Natural killer cell (primary cell): ENCODE measurements at places on chromosomes 2 and 18. TPM values are rescaled to one million over a fixed set of nuclear protein-coding genes. Genes with fewer than 3 reads are reported as not detected.

GRCh38 chr2:59630789-59631188 is 922.7 kb downstream of the BCL11A start:
- no peaks in the 10 kb centered on the region for H3K4me1 ChIP-seq
- DNase-seq, result no peak
- no peak overlapping the region for H3K27ac ChIP-seq
- H3K4me3 ChIP-seq, result no peak overlapping the region

DNA sequence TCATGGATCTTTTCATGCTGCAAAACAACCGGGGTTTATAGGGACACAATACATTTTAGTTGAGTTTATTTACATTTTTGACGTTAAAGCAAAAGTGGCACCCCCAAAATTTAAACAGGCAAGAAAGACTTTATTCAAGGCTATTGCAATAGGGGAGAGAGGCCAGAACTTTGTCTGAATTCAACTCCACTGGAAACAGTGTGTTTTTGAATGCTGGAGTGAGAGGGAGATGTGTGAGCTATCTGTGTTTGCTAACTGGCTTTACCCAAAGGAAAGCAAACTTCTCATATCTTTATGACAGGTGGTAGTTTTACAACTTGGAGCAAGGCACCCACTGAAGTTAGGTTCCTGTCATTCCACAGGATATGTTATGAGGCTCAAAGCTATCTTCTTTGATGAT is 207.4 kb downstream of the AGPS start:
- H3K4me1 ChIP-seq, result no peaks in the 10 kb centered on the region
- no peaks in the 10 kb centered on the region for H3K36me3 ChIP-seq
- H3K4me3 ChIP-seq, result no peak overlapping the region

DNA sequence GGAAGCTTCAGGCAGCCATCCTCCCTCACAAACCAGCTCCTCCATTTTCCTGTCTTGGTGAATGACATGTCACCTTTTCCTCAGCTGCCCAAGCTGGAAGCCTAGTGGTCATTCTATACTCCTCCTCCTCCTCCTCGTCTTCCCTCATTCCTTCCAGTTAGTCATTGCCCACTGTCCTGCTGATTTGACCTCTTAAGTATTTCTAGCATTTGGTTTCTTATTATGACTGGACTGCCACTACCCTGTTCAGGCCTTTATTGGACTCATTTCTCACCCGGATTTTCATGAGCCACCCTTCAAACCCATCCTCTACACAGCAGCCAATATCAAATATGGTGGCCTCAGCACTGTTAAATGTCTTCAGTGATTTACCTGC is 21.9 kb upstream of the MGAT5 start:
- H3K36me3 ChIP-seq, result no peaks in the 10 kb centered on the region
- peaks cover 35% of the 10 kb centered on the region for H3K4me1 ChIP-seq
- H3K27ac ChIP-seq, result peak overlapping the region; percentile 72
- no peak overlapping the region for H3K4me3 ChIP-seq

GRCh38 chr2:54456612-54457322 is 640 bp downstream of the SPTBN1 start:
- H3K27ac ChIP-seq, result no peak overlapping the region
- DNase-seq, result peak; percentile 14
- peaks cover 18% of the 10 kb centered on the region for H3K4me1 ChIP-seq
- peaks cover 33% of the 10 kb centered on the region for H3K27me3 ChIP-seq
- H3K4me3 ChIP-seq, result peak overlapping the region; percentile 18
- no peaks in the 10 kb centered on the region for H3K36me3 ChIP-seq

Gene LAMA3
- not detected for total RNA-seq

- no peaks in the 10 kb centered on the region for H3K36me3 ChIP-seq
- H3K4me1 ChIP-seq, result no peaks in the 10 kb centered on the region
- H3K27ac ChIP-seq, result no peak overlapping the region
- no peaks in the 10 kb centered on the region for H3K27me3 ChIP-seq
- no peak overlapping the region for H3K4me3 ChIP-seq
These were observed 217.6 kb upstream of the FN1 start for GRCh38 chr2:215653344-215654030.

Gene LDLRAD4
- 24.0 TPM for total RNA-seq

DNA sequence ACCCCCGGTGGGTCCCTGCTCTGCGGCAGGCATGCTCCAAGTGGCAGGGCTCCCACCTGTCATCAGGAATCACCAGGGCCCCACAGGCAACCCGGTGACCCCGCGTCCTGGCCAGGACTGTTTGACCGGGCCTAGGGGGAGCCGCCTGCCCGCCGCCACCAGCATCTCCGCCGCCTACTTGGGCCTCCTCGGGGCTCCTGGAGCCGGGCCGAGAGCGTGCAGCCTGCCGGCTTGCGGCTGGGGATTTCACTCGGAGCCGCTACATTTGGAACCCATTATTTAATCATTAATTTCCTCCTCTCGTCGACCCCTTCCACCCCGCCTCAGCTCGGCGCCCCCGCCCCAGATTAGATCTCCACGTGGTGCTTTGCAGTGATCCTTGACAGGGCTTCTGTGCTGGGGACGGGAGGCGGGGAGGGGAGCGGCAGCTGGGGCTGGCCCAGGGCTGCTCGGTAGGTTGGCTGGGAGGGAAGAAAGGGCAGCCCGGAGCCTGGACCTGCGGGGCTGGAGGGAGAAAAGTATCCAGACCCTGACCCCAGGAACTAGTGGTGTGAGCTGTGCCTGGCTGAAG is 295.4 kb downstream of the CYP26B1 start:
- no peaks in the 10 kb centered on the region for H3K36me3 ChIP-seq
- H3K27ac ChIP-seq, result no peak overlapping the region
- H3K27me3 ChIP-seq, result peaks cover 3% of the 10 kb centered on the region
- H3K4me1 ChIP-seq, result no peaks in the 10 kb centered on the region
- no peak for DNase-seq
- H3K4me3 ChIP-seq, result no peak overlapping the region

- no peak for DNase-seq
- no peaks in the 10 kb centered on the region for H3K36me3 ChIP-seq
- no peaks in the 10 kb centered on the region for H3K27me3 ChIP-seq
- H3K4me3 ChIP-seq, result no peak overlapping the region
- no peak overlapping the region for H3K27ac ChIP-seq
- no peaks in the 10 kb centered on the region for H3K4me1 ChIP-seq
These were observed 168.3 kb downstream of the NRP2 start for GRCh38 chr2:205850611-205851010.

GRCh38 chr2:205731583-205731981 is 49.3 kb downstream of the NRP2 start:
- no peaks in the 10 kb centered on the region for H3K36me3 ChIP-seq
- no peak overlapping the region for H3K4me3 ChIP-seq
- H3K27me3 ChIP-seq, result no peaks in the 10 kb centered on the region
- H3K27ac ChIP-seq, result no peak overlapping the region
- H3K4me1 ChIP-seq, result no peaks in the 10 kb centered on the region

Gene TCF4
- total RNA-seq, result 16.5 TPM

DNA sequence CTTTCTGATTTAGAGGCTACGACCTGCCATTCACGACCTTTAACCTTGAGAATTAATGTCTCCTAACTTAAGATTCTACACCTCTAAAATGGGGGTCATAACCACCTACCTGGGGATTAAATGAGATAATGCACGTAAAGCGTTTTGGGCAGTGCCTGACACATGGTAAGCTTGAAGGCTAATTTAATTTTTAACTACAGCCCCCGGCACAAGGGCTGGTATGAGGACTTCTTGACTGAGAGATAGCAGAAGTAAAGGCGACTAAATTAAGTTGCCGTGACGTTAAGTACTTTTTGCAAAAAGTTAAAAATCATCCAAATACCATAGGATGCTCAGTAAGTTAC is 549 bp downstream of the MRPL35 start:
- no peaks in the 10 kb centered on the region for H3K36me3 ChIP-seq
- peak overlapping the region; percentile 68 for H3K27ac ChIP-seq
- H3K4me3 ChIP-seq, result peak overlapping the region; percentile 81
- peaks cover 17% of the 10 kb centered on the region for H3K4me1 ChIP-seq

Gene VWC2L
- not detected for total RNA-seq

DNA sequence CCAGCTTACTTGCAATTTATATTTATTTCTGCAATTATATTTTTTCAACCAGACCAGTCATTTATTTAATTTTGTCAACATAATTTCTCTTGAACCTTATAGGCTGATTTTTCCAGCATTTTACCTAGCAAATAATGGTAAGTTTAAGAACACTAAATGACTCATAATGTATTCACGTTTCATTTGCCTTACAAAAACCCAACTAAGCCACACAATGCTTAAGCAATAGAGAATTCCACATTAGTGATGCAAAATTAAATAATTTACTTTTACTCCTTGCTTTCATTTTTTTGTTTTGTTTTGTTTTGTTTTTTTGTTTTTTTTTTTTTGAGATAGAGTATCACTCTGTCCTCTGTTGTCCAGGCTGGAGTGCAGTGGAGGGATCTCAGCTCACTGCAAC is 110.4 kb upstream of the VRK2 start:
- no peak overlapping the region for H3K4me3 ChIP-seq
- no peaks in the 10 kb centered on the region for H3K4me1 ChIP-seq
- no peaks in the 10 kb centered on the region for H3K36me3 ChIP-seq
- H3K27me3 ChIP-seq, result no peaks in the 10 kb centered on the region
- no peak for DNase-seq

Gene ZNF142
- 57.0 TPM for total RNA-seq

DNA sequence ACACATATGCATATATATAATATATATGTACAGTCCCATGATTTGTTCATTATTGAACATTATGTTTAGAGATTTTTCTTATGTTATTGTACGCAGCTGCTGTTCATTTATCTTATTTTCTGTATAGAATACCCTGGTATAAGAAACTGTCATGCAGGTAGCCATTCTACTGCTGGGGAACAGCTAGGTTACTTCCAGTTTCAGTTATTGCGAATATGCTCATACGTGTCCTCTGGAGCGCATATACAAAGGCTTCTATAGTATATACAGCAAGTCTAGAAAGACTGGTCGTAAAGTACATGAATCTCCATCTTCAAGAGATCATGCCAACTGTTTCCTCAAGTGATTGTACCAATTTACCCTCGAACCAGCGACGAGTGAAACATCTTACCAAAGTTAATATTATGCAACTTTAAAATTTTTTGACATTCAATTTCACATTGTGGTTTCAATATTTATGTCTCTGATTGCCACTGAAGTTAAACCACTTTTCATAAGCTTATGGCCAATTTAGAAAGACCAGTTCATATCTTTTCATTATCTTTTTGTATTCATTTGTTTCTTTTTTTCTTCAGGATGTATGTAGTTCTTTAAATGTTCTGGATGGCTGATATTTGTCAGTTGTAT is 53.5 kb downstream of the RDH14 start:
- DNase-seq, result no peak
- H3K27me3 ChIP-seq, result no peaks in the 10 kb centered on the region
- H3K36me3 ChIP-seq, result no peaks in the 10 kb centered on the region
- H3K4me3 ChIP-seq, result no peak overlapping the region

GRCh38 chr2:5264361-5264760 is 427.8 kb upstream of the SOX11 start:
- no peak for DNase-seq
- H3K36me3 ChIP-seq, result no peaks in the 10 kb centered on the region
- H3K27ac ChIP-seq, result no peak overlapping the region
- no peak overlapping the region for H3K4me3 ChIP-seq

GRCh38 chr18:295756-296490 is 28.1 kb upstream of the THOC1 start:
- no peak for DNase-seq
- H3K36me3 ChIP-seq, result no peaks in the 10 kb centered on the region
- no peaks in the 10 kb centered on the region for H3K27me3 ChIP-seq
- no peak overlapping the region for H3K27ac ChIP-seq
- no peak overlapping the region for H3K4me3 ChIP-seq

- no peak for DNase-seq
- no peak overlapping the region for H3K4me3 ChIP-seq
- no peaks in the 10 kb centered on the region for H3K4me1 ChIP-seq
- H3K27me3 ChIP-seq, result no peaks in the 10 kb centered on the region
- no peak overlapping the region for H3K27ac ChIP-seq
These were observed 33.3 kb upstream of the CREG2 start for GRCh38 chr2:101420623-101421022.

Gene MAP3K19
- not detected for total RNA-seq

GRCh38 chr18:7812431-7813063 is 245.4 kb downstream of the PTPRM start:
- no peaks in the 10 kb centered on the region for H3K4me1 ChIP-seq
- no peaks in the 10 kb centered on the region for H3K27me3 ChIP-seq
- no peaks in the 10 kb centered on the region for H3K36me3 ChIP-seq
- DNase-seq, result no peak
- no peak overlapping the region for H3K27ac ChIP-seq

DNA sequence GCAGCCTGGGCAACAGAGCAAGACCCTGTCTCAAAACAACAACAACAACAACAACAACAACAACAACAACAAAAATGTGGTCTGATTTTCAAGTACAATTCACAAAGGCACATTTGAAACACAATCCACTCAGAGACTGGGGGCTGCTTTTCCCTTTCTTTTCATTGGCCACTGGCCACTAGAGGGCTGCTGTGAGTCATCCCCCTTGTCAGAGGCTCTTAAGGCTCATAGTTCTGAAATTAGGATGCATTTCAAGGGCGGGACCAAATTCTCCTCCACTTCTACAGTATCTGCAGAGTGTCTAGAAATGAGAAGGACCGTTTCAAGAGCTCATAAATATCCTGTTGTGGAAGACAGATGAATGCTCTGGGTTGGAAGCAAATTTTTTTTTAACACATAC is 285.4 kb downstream of the NRXN1 start:
- no peak for DNase-seq
- H3K4me1 ChIP-seq, result no peaks in the 10 kb centered on the region
- no peaks in the 10 kb centered on the region for H3K36me3 ChIP-seq

DNA sequence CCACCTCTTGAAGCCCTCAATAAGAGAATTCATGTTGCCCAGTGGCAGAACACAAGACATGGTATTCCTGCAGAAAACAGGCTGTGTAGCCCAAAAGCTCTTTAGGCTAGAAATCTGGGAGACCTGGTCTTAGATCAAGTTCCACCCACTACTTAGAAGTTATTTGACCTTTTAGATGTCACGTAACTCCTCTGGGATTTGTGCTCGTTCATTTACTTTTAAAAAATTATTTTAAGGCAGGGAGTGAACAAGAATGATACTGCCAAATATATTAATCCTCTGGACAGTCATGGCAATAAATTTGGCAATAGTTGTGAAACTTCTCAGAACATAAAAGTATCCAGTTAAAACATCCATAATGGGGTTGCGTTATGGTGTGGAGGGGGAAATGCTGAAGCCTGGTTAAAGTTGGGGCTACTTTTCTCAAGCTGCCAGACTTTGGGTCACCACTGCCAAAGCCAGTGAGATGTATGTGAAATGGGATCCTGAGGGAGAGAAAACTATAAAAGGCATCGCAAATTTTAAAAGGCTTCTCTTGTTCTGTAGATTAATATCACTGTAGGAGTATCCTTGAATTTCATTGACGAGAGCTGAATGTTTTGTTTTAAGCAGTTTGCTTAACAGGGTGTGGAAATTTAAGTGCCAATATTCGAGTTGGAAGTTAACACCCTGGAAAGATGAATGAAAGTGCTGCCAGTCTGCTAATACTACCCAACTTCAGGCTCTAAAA is 15.8 kb downstream of the DAPL1 start:
- no peak overlapping the region for H3K4me3 ChIP-seq
- no peaks in the 10 kb centered on the region for H3K27me3 ChIP-seq
- DNase-seq, result no peak
- H3K27ac ChIP-seq, result no peak overlapping the region

DNA sequence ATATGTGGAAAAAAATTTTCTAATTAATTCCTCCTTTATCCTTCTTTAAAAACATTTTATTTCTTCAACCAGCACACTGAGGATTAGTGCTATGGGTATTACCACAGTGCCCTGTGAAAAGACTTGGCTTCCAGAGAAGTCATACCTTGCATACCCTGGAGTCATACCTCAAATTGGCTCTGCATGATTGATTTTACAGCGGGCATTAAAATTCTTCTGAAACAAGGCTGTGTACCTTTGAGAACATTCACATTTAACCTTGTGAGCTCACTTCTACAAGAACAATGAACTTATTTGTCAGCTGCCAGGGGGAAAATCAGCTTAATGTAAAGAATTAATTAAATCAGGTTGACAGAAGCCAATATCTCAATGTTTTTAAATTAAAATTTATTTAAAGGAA is 44.6 kb downstream of the SLC35F5 start:
- no peak overlapping the region for H3K4me3 ChIP-seq
- H3K36me3 ChIP-seq, result peaks cover 14% of the 10 kb centered on the region
- no peaks in the 10 kb centered on the region for H3K27me3 ChIP-seq
- no peak for DNase-seq
- no peaks in the 10 kb centered on the region for H3K4me1 ChIP-seq
